T-helper 17 cell (primary cell): ENCODE measurements at places on chromosomes 16 and 17. TPM values are rescaled to one million over a fixed set of nuclear protein-coding genes. Genes with fewer than 3 reads are reported as not detected.

- no peak for DNase-seq
- H3K27me3 ChIP-seq = no peaks in the 10 kb centered on the region
- H3K4me3 ChIP-seq = peak overlapping the region; percentile 12
- peaks cover 59% of the 10 kb centered on the region for H3K4me1 ChIP-seq
These were observed 7.4 kb downstream of the XYLT1 start for GRCh38 chr16:17463335-17463734.

TBC1D16 gene
- total RNA-seq = 1.9 TPM

DYNLRB2 gene
- not detected for total RNA-seq

KRT33B gene
- total RNA-seq = not detected

CXCL16 gene
- 15.3 TPM for total RNA-seq

GRCh38 chr17:73141411-73141810, 23.4 kb upstream of the SSTR2 start:
- no peak overlapping the region for H3K27ac ChIP-seq
- H3K4me1 ChIP-seq = peaks cover 11% of the 10 kb centered on the region
- no peak for DNase-seq
- H3K27me3 ChIP-seq = peaks cover 5% of the 10 kb centered on the region

DNA sequence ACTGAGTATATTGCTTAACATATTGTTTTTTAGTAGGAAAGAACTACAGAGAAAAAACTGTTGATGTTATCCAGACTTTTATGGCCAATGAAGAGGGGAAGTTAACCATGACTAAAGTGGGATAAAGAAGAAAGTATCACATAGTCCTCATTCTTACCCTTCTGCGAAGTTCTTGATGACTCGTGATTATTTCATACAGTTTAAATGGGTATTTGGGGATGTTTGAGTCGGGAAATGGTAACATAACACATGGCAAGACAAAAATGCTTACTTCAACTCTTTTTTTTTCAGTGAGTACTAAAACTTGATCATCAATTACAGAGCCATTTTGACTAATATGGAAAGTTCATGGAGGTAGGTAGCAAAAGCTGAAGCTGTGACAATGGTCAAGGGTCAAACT, 4.9 kb downstream of the POLG2 start:
- H3K4me1 ChIP-seq = peaks cover 26% of the 10 kb centered on the region
- DNase-seq = no peak
- H3K4me3 ChIP-seq = no peak overlapping the region
- H3K27ac ChIP-seq = no peak overlapping the region
- no peaks in the 10 kb centered on the region for H3K27me3 ChIP-seq
- H3K36me3 ChIP-seq = peaks cover 3% of the 10 kb centered on the region

- H3K4me3 ChIP-seq = no peak overlapping the region
- H3K27me3 ChIP-seq = no peaks in the 10 kb centered on the region
- no peak for DNase-seq
- H3K27ac ChIP-seq = peak overlapping the region; percentile 21
These were observed 13.2 kb downstream of the XYLT1 start for GRCh38 chr16:17457513-17457912.

TBC1D3 gene
- 6.9 TPM for total RNA-seq

GRN gene
- 31.7 TPM for total RNA-seq

DNA sequence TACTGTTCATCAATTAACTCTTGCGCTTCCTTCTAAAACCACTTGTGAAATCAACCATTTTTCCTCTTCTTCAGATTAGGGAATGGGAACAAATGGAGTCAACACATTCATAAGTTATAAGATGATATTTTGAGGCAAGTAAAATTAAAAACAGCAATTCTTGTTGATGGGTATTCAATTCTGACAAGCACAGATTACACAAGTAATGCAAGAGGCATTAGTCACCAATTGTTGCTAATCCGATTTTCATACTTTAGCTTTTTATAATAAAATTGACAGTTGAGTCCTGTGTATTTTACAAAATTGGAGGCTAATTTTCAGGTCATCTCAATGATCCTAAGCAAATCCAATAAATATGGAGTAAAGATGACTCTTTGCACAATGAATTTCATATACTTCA, 918.4 kb upstream of the SOX9 start:
- H3K27ac ChIP-seq = no peak overlapping the region
- H3K36me3 ChIP-seq = no peaks in the 10 kb centered on the region
- no peak overlapping the region for H3K4me3 ChIP-seq
- no peaks in the 10 kb centered on the region for H3K4me1 ChIP-seq
- no peaks in the 10 kb centered on the region for H3K27me3 ChIP-seq
